ENCODE measurements at places on chromosomes 3 and 15.

DNA sequence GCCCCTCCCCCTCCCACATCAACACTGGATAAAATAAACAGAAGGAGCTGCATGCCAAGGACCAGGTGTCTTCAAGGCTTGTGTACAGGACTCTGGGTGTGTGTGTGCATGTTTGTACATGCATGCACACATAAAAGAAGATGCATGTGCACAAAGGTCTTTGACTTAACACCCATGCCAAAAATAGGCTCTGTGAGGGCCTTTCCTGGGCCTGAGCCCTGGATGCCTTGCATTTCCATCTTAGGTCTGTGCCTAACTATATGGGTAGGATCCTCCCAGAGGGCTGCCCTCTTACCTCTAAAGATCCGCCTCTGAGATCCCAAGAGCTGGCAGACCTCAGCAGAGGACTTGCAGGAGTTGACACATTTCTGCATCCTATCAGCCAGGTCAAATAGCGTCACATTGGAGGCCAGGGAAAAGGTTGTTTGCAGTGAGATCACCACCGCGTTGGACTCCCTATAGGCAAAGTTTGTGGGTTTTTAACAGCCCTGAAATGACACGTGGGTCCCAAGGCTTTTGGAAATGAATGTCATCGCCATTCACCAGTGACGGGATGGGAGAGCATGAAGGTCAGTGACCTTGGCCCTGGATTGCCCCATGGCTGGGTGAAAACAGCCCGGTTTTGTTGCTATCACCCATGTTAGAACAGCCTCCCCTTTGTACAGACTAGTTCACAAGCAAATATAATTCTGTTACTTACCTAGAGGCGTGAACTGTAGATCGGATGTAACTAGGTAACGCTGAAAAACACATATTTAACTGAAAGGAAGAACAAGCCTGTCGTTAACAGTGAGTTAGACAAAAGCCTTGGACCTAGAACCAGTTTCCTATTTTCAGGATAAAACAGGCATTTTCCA, 54.0 kb downstream of the HEG1 start:
- DNase-seq, result no peak

DNA sequence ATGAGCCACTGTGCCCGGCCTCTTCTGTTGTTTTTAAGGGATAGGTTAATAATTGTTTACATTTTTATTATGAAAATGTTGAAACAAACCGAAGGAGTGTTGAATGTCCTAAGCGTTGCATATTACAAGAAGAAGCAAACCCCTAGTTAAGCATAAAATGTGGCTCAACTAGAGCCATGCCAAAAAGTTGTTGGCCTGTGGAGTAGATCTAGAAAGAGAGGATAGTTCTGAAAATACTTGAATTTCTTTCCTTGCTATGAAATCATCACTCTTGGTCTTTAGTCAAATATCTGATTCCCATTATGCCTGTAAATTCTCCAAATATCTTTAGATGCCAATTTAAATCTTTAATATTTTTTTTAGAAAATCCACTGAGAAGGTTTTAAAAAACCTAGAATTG, 12.8 kb downstream of the RBP2 start:
- DNase-seq, result no peak

- no peak for DNase-seq
These were observed 80.5 kb upstream of the MFGE8 start for GRCh38 chr15:88993662-88994061.

GRCh38 chr3:113051787-113052186, 61.0 kb downstream of the GTPBP8 start:
- no peak for DNase-seq

DNA sequence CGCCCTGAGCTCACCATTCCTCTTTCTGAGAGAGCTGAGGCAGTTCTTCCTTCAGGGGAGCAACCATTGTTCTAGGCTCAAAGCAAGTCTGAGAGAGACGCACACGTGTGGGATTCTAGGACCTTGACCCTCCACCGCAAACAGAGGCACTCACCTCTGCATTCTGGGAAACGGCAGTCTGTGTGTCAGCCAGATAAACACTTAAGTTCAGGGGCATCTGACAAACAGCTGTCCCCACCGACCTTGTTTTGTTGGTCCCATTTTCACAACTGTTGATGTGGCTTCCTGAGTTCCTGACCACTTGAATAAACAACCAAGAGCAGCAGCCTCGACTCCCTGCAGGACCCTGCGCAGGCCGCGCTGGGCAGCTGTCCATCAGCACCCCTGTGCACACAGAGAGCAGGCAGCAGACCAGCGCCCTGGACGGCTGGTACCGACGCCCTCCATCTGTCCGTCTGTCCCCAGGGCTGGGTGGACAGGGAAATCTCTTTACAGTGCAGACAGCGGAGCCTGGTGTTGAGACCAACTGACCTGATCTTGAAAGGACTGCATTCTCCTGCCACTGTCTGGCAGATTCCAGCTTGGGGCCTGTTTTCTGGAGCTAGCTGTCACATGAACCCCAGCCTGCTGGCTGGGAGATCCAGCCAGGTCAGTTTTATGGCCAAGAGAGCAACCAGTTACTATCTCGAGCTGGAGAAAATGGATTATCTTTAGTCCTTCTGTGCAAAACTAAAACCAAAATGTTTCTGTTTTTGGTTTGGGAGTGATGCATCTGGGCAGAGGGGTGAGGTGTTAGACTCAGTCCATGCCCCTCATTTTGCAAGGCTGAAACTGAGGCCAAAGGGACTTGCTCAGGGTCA, 64.2 kb downstream of the FAM43A start:
- DNase-seq, result no peak

DNA sequence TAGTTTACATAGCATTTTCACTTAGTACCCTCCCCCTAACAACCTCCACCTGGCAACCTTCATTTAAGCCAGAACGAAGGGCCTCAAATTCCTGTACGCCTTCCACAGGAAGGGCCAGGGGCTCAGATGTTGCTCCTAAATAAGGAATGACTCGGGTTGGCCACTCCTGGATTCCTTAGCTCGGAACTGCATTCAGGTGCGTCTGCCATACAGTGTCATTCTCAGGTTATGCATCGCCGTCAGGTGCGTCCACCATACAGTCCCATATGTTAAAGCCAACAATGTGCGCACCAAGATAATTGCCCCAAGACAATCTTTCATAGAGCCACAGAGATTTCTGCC, 53.5 kb upstream of the USP3 start:
- no peak for DNase-seq

GRCh38 chr3:47847801-47848518, 45.0 kb downstream of the DHX30 start:
- no peak for DNase-seq

GRCh38 chr3:15528854-15529537, 7.5 kb upstream of the COLQ start:
- DNase-seq, result no peak

- DNase-seq, result no peak
These were observed 1.2 kb downstream of the GNAI2 start for GRCh38 chr3:50237133-50237651.

DNA sequence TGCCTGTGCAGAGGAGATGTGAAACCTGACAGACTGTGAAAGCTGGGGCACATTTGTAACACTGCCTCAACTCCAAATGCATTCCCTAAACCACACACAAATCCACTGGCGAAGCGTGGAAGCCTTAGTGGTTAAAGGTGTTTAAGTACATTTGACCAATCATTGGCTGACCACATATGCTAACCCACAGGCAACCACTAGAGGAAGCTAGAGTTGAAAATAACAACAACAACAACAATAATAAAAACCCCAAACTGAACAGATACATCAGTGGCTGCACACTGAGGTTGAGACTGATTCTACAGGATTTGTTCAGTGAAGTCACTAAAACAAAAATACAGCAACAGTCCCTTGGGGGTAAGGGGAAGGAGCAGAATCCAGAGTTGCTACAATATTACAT, 129.7 kb downstream of the TJP1 start:
- no peak for DNase-seq

DNA sequence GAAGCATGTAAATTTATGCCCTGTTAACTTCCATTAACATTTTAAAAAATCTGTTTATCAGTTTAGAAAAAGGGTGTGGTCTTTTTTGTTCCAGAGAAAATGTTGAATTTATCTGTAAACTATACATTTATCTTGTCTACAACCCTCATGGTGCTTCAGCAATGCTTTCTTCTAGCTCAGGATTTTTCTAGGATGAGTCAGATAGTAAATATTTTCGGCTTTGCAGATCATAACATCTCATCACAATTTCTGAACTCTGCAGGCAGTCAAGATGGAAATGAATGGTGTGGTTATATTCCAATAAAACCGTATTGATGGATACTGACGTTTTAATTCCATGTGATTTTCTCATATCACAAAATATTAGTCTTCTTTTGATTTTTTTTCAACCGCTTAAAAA, 70.5 kb upstream of the FOXB1 start:
- DNase-seq, result no peak

DNA sequence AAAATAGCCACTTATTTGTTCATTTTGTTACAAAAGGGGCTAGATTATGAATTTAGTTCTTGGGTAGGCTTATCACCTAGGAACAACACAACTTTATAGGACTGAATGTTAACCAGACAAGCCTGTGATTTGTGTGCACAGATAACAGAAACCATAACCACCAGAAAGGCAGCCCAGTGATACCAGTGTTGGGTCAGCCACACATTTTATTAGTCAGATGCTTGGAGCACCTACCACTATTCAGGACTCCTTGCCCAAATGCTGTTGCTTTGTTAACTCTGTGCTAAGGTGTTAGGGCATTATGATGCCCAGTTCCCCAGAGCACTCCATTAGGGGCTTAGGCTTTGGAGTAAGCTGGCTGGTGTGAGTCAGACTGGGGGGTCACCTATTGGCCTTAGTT, 22.5 kb downstream of the PLCL2 start:
- no peak for DNase-seq
